Activated CD4-positive, alpha-beta T cell treated with anti-CD3 and anti-CD28 coated beads, Interleukin-2, amount 50 U/mL, for 4 hours (primary cell): ENCODE measurements at places on chromosomes 2 and 18.

DNA sequence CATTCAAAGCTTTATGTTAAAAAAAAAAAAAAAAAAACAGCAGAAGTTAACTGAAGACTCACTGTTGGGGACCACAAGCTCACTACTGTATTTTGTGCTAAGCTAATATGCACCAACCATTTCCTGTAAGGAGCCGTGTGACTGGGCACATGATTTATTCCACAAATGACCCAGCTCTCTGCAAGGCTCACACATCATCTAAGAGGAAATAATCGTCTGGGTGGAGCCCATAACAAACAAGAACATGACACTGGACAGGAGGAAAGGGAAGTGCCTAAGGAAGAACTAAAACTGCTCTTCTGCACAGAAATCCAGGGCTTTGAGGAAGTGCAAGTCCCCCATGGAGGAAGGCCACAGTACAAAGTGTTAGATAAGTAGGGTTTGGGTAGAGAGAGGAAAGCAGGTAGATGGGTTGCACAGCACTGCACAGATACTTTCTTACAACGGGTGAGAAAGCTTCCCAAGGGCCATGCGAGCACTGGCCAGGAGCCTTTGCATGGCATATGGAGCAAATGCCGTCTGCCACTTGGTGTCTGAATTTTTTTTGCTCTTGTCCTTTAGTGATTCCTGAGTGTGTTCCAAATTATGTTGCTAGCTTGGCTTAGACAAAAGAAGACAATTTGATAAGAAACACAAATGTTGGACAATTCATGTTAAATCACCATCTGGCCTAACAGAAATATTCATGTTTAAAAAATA, 24.4 kb downstream of the NFE2L2 start:
- no peak for DNase-seq

DNA sequence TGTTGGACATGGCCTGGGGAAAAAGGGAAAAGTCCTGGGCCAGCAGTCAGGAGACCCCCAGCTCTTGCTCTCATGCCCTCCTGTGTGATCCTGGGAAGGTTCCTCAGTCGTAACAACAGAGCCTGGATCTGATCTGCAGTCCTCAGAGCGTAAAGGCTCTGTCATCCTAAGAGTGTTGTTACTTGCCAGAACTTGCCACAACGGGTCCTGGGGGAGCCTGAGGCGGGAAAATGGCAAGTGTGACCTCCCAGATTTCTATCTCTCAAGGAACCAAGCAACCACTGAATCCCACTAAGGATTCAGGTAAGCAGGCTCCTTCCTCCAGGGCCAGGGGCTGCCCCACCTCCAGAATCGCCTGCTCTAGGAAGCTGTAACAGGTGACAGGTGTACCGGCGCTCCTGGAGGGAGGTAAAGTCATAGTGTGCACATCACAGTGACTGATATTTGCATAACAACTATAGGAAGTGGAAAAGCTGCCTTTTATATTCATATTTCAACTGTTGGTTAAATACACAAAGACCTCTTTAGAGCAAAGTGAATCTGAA, 18.4 kb downstream of the HS1BP3 start:
- DNase-seq, result no peak

DNA sequence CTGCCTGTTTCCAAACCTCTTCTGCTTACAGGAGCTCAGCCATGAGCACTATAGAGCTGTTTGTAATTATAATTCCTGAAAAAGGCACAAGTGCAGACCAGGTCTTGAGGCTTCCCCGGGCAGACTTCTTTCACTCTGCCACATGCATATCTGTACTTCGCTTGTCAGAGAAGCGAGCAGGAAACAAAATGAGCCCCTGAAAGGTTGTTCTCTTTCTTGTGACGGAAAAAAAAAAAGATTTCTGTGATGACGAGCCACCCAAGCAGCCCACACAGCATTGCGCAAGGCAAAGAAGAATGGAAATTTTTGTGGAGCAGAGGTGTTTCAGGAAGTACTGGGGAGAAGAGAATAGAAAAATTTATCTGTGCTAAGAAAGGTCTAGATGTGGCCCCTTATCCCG, 54.0 kb upstream of the LINC00305 start:
- no peak for DNase-seq

DNA sequence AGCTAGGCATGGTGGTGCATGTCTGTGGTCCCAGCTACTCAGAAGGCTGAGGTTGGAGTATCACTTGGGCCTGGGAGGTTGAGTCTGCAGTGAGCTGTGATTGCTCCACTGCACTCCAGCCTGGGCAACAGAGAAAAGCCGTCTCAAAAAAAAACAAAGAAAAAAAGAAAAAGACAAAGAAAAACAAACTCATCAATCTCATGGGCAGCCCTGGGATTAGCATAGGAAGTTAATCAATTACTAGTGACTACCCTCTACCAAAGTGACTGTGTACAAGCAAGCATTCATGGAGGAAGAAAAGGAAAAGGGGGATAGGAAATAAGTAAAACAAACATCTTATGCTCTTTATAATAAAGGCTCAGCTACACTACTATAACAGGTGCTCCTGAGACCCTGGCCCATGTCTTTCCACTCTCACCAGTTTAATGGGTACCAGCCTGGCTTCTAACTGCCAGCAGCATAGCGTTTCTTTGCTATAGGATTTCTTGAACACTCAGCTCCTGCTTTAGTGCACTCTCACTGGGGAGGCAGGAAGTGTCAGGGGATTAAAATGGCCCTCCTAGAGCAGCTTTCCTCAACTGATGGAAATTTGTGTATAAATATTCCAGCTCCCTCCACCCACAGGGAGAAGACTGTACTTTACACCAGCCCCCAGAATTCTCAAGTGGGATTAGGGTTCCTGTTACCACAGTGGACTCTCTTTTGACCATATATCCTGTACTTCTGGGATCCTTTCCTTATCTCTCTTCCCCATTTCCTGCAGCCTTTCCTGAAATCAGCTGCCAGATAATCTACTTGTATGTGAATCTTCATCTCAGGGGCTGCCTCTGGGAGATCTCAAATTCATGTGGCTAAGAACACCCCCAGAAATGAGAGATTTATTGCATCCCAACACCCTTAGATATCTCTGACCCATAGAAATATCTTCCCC, 91.3 kb upstream of the GLS start:
- no peak for DNase-seq

- DNase-seq, result peak; percentile 68
These were observed 8.6 kb downstream of the HS1BP3 start for GRCh38 chr2:20642055-20642971.

DNA sequence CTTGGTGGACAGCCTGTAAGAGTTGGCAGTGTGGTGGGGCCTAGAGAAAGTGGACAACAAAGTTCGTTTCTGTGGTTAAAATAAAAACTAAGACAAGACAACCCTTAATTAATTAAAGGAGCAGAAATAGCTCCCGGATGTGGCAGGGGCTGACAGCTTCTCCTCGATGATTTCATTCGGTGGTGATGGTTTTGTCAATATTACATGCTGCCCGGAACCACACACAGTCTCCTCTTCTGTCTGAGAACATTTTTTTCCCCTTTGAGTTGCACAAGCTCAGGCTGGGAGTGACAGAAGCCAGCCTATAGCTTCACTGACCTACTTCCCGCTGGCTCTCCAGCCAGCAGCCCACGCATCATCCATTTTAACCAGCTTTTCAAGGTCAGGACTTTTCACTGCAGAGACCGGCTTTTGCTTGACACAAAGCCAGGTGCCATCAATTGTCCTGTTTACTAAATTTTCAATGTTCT, 378.8 kb downstream of the SLC4A3 start:
- DNase-seq, result no peak

DNA sequence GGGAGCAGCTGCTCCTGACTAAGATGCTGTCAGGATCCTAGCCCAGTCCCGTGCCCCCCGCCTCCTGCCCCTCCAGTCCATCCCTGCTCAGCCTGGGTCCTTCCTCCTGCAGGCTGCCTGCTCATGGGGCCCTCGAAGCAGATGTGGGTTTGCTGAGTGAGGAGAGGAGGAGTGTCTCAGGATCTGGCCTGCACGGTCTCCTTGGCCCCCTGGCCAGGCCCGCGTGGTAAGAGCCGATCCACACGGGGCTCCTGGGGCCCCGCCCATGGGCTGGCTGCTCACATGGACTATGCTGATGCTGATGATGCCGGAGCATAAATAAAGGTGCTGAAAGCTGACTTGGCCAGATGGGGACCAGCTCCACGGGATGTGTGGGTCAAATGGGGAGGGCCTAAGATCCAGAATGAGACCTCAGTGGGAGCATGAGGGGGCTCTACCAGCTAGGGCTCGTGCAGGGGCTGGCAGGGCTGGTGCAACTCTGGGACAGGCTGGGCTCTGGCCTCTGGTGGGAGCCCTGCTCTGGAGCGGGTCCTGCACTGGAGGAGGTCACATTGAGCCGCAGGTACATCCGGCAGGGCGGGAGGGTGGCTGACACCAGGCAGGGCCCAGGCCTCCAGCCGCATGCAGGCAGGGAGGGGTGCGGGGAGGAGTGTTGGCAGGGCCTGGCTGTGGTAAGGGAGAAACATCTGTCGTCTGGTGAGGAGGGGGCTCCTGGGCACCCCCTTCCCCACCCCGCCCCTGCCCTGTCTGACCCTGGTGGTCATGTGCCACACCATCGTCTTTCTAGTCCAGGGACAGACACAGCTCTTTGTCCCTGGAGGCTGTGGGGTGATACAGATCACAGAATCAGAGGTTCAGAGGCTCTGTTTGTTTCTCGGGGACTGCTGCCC, 275.3 kb upstream of the HDAC4 start:
- no peak for DNase-seq

GRCh38 chr2:172555272-172555521, 693 bp upstream of the PDK1 start:
- no peak for DNase-seq

DNA sequence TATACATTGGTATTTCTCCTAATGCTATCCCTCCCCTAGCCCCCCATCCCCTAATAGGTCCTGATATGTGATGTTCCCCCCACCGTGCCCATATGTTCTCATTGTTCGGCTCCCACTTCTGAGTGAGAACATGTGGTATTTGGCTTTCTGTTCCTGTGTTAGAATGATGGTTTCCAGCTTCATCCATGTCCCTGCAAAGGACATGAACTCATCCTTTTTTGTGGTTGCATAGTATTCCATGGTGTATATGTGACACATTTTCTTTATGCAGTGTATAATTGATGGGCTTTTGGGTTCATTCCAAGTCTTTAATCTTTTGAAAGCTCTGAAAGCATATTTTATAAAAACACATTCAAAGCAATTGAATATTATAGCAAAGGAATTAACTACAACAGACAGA, 1169.4 kb upstream of the ZEB2 start:
- no peak for DNase-seq

GRCh38 chr2:173553593-173553992, 198.9 kb downstream of the CDCA7 start:
- DNase-seq, result no peak

DNA sequence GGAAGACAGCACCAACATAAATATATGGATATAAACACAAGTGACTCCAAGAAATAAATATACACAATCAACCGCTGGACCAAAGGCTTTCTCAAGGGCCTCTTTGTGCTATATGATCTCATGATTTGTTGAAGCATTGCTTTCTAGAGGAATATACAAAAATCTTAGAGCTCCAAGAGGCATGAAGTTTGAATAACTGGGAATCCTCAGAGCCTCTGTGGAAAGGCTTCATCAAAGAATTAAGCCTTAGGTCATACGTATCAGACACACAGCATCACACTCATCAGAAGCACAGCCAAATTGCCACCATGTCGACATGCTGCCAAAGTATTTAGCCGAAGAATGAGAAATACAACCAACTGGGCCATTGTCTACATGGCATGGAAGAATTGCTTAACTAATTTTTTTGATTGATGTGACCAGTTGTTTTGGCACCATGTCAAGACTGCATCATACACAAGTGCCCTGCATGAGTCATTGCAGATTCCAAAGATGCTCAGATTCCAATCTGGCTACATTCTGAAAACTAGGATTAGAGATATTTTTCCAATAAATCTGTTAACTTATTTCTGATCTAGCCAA, 860.6 kb upstream of the ZEB2 start:
- DNase-seq, result no peak

- DNase-seq, result no peak
These were observed 14.5 kb downstream of the ZNF638 start for GRCh38 chr2:71346065-71346464.

- no peak for DNase-seq
These were observed 197.3 kb downstream of the EIPR1 start for GRCh38 chr2:3180082-3180908.

GRCh38 chr2:74706741-74707140, 52.7 kb downstream of the SEMA4F start:
- no peak for DNase-seq

GRCh38 chr2:1835581-1836201, 91.4 kb upstream of the PXDN start:
- no peak for DNase-seq

DNA sequence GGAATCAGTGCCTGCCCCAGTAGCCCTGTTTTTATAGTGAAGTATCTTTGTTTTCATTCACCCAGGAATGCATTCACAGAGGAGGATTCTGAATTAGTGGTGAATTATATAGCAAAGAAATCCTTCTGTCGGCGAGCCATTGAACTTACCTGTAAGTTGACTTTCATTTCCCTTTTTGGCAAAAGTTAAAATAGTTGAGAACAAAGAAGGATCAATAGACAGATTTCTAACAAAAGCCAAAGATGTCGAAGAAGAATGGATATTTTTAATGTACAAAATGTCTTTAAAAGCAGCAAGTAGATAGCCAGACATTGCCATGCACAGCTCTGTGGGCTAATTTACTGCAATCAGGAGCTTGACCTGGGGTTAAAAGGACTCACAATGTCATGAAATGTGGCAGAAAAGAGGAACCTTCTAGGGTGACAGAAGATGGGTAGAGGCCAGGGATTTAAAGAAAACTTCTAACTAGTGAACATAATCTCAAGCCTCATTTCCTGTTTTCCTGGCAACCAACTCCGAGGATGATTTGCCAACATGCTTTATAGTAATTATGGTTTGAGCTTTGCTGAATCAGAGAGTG, 53.8 kb upstream of the TMEM87B start:
- DNase-seq, result no peak

GRCh38 chr18:38751898-38752297, 1186.3 kb upstream of the CELF4 start:
- DNase-seq, result no peak

- DNase-seq, result no peak
These were observed 341.1 kb downstream of the ARL6IP6 start for GRCh38 chr2:153059338-153060052.

GRCh38 chr2:136117909-136118818, at the start of gene CXCR4:
Gene CXCR4, minus strand, starts transcription at chr2:136118149. Its CDS starts 89 bp downstream, at chr2:136118060.
- peak; percentile 84 for DNase-seq

DNA sequence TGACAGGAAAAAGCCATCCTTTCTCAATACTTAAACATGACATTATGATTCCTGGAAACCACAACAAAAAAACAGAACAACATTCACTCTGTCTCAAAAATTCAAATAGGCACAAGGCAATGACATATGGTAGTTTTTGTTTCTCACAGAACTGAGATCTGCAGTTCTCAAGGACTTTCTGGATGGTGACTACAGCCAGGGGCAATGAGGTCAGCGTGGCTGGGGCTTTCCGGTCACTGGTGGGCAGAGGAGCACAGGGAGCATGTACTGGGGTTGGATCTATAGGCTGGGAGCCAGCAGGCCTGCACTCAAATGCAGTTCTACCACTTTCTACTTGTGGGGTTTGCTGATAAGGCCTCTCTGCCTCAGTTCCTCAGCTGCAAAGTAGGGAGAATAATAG, 72.0 kb downstream of the CTAGE1 start:
- DNase-seq, result no peak

- peak; percentile 60 for DNase-seq
These were observed 35.3 kb downstream of the GALNT1 start for GRCh38 chr18:35616664-35617423.
